RWPE1 (cell line): ENCODE measurements at places on chromosomes 4 and X.

- no peak for DNase-seq
Measured at GRCh38 chr4:189084671-189085070, 856.0 kb upstream of the FRG1 start.

DNA sequence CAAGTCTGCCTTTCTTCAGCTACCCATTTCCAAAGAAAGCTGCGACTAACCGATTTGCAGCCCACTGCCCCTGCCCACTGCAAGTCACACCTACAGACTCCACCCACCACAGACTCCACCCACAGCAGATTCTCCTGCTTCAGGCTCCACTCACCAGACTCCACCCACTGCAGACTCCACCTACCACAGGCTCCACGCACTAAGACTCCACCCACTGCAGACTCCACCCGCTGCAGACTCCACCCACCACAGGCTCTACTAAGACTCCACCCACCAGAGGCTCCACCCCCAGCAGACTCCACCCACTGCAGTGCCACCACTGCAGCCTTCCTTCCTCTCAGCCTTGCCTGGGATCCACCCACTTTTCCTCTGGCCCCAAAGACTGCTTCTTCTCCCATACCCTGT, 41.3 kb downstream of the ABLIM2 start:
- DNase-seq: peak; percentile 59

- no peak for DNase-seq
Measured at GRCh38 chr4:127993151-127993550, 27.9 kb downstream of the ABHD18 start.

GRCh38 chr4:173181848-173182247, 13.2 kb downstream of the GALNT7 start:
- peak; percentile 67 for DNase-seq

GRCh38 chr4:163701916-163702315, 207.4 kb downstream of the TMA16 start:
- no peak for DNase-seq

GRCh38 chrX:100368167-100368566, 41.9 kb downstream of the PCDH19 start:
- peak; percentile 9 for DNase-seq

GRCh38 chrX:47807548-47807947, 29.2 kb upstream of the ZNF81 start:
- no peak for DNase-seq

DNA sequence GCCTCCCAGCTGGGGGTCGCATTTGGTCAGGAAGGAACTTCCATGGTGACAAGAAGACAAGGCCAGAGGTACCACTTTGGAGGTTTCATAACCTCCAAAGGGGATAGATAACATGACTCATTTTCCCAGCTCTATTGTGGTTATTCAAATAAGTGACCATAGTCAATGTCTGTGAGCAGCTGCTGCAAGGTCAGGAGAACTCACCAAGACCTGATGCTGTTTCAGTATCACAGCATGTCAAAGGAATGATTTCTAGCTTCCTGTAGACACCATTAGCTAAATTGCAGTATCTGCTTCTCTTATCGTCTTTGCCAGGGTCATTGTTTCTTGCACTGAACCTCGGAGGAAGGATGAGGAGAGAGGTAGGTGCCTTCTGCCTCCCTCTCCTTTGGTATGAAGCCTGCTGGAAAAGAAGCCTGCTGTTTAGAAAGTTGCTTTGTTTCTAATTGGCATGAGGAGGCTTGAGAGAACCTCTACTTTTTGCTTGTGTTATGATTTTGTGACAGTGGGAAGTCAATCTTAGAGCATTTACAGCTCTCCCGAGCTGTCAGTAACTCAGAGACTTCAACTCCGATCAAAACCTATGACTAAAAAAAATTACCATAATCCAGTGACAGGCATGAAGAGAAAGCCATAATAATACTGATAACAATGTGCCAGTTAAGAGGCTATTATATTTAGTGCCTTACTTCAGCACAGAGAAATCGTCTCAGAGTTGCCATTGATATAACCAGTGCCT, 38.0 kb upstream of the GATB start:
- DNase-seq: no peak
